ENCODE measurements at places on chromosomes 16 and 17.

GRCh38 chr16:16020291-16020690 is 70.9 kb downstream of the ABCC1 start:
- DNase-seq = no peak

GRCh38 chr17:4573669-4574068 is 10.7 kb upstream of the SMTNL2 start:
- peak; percentile 55 for DNase-seq

DNA sequence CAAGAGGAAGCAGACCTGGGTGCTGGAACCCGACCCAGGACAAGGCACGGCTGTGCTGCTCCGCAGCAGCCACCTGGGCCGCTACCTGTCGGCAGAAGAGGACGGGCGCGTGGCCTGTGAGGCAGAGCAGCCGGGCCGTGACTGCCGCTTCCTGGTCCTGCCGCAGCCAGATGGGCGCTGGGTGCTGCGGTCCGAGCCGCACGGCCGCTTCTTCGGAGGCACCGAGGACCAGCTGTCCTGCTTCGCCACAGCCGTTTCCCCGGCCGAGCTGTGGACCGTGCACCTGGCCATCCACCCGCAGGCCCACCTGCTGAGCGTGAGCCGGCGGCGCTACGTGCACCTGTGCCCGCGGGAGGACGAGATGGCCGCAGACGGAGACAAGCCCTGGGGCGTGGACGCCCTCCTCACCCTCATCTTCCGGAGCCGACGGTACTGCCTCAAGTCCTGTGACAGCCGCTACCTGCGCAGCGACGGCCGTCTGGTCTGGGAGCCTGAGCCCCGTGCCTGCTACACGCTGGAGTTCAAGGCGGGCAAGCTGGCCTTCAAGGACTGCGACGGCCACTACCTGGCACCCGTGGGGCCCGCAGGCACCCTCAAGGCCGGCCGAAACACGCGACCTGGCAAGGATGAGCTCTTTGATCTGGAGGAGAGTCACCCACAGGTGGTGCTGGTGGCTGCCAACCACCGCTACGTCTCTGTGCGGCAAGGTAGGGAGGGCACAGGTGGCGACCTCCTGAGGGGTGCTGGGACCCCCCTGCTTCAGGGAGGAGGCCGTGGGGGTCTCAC is 667 bp downstream of the FSCN2 start:
- DNase-seq = no peak

DNA sequence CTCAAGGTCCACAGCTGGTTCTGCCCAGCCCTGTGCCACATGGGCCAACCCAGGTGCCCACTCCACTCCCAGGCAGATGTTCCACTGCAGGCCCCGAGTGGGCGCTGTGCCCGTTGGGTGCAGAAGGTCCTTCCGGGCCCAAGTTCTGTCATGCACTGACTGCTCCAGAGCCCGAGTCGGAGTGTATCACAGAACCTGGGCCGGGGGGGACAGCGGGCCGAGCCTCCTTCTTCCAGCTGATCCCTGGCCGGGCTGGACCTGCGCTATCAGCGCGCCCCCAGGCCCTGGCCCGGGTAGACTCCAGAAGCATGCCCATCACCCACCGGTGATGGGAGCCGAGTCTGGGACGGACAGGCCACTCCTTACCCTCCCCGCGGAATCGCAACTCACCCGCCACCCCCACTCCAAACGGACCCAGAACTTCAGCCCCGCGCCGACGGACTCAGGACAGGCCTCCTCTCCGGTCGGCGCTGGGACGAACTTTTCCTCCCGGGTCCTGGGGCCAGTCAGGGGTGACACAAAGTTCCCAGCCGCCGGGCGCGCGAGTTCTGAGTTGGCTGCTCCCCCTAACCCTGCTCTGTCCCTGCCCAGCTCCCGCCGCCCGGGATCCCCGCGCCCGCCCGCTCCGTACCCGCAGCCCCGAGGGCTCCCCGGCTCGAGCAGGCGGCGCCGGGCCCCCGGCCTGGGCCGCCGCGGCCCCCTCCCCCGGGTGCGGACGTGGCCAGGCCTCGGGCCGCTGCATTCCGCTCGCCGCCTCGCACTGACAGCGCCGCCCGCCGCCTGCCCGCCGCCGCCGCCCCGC is at the start of gene COPZ2:
Gene COPZ2 (minus strand): TSS at position 762 of the 802 bp plus-strand sequence. CDS start 20 bp downstream, at position 742.
- DNase-seq = no peak

DNA sequence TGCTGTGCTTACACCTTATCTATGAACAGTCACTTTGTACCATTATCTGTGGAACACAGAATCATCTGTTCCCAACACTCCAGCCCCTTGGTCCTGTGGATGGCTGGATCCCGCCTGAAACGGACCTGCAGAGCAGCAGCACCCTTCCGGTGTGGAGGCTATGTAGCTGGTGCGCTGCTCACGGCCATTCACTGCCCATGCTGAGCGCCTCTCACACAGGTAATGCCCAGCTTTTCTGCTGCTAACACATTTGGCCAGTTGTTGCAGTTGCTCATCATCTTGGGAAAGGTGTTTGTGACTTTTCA is 11.4 kb upstream of the PLK1 start:
- DNase-seq = no peak

DNA sequence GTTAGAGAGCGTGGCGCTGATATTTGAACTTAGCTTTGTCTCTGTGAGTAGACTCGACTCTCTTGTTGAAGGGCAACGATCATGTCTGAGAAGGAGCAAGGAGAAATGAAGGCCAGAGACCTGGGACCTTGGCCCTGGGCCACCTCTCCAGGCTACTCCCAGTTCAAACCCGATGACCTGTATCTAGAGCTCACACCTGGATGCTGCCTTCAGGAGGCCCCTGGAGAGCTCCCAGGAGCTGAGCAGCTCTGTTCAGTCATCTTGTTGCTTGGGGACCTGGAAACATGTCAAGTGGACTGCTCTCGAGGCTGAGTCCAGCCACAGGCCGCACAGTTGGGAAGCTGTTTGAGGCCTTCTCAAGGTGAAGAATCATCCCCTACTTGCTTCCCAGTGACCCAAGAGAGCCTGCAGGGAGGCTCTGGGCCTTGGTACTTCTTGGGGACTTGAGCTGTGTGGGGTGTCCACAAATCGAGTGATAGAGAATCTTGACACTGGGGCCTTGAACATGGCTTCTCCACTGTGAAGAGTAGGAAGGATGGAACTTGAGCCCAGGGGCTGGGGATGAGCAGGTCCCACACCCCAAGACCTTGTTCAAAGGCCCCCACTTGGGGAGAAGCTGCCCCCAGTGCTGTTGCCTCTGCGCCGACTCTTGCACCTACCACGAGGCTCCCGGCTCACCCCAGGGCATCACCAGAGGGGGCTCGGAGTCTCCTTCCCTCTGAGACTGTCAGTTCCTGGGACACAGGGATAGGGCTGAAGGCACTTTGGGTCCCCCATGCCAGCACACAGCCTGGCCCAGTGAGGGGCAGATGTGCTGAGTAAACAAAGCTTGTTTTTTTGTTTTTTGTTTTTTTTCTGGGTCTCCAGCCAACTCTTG is 112.1 kb downstream of the IRX5 start:
- DNase-seq = no peak

DNA sequence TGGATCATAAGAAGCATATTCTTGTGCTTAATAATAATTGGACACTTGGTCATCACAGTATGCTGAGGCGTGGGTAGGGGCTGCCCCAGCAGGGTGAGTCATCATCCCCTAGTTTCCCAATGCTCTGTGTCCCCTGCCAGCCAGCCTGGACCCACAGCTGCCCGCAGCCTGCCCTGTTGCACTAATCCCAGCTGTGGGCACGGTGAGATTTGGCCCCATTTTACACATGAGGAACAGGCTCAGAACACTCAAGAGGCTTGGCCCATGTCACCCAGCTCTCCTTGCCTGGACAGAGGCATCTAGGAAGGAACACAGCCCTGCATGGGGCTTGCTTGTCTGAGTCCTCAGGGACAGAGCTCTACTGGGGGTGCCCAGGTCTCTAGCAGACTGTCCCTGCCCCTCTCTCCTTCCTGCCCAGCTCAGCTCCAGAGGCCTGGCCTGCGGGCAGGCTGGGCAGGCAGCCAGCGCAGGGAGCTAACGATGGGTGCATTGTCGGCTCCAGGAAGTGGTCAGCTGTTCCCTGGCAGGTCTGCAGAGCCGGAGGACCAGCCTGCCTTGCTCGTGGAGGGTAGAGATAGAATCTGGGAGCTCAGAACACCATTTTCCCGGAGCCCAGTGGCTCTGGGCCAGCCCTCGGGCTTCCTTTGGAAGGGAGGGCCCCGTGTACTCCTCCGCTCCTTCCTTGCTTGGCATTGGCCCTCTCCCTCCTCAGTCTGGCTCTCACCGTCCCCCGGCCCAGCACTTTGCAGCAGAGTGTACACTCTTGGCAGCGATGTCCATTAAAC is 189.4 kb downstream of the RAB11FIP4 start:
- no peak for DNase-seq

GRCh38 chr17:11318207-11318606 is 77.2 kb downstream of the SHISA6 start:
- DNase-seq = no peak

DNA sequence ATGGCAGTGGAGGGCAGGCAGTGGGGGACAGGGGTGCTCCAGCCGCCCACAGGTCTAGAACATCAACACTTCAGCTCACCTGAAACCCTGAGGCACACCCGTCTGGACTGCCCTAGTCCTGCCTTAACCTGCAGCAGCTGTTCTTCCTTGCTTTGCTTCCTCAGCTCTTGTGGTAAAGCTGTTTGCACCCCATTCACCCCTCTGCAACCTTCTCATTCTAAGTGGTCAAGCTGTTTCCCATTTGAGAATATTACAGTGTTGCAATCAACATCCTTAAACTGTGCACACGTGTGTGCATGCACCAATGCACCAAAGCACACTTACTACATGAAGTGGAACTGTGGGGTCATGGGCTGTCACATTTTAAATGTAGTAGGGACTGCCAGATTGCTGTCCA is 32.4 kb downstream of the SCNN1B start:
- no peak for DNase-seq

GRCh38 chr17:64418506-64419339 is 28.1 kb upstream of the PECAM1 start:
- DNase-seq = no peak

Data from activated CD4-positive, alpha-beta T cell treated with anti-CD3 and anti-CD28 coated beads for 24 hours (primary cell).